Motor neuron (in vitro differentiated cells): ENCODE measurements at places on chromosomes 3 and 15.
A peak's percentile ranks its signal among the peaks of the same experiment; 100 is the strongest.

- ATAC-seq = no peak
Observed at GRCh38 chr3:79517766-79518413, 249.9 kb downstream of the ROBO1 start.

- ATAC-seq = no peak
Observed at GRCh38 chr3:48528048-48528447, 24.1 kb upstream of the SHISA5 start.

DNA sequence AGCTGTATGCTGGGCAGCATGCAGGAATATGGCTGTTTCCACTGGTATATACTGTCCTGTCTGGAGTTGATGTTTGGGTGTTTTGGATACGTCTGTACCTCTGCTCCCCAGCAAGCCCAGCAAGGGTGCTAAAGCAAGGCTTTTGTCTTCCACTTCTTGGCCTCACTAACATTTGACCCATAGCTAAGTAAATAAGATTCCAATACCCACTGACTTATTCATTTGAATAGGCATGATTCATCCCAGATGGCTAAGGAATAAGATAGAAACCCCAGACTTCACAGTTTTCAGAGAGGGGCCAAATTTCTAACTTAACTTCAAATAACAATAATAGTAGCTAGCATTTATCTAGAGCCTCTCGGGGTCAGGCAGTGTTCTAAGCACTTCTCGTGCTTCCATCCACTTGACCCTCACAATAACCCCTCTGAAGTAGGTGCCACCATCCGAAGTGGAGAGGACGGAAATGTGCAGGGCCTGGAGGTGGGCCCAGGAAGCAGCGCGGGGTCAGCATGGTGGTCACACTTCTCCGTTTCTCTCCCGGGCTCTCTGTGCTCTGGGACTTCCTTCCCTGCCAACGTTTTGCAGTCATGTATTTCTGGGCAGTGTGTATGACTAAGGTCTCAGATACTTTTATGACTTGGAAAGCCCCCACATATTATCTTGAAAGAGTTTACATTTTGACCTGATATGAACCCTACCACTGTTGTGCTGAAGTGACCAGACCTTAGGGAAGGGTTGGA is 39.3 kb downstream of the LRRK1 start:
- peak; percentile 79 for ATAC-seq

DNA sequence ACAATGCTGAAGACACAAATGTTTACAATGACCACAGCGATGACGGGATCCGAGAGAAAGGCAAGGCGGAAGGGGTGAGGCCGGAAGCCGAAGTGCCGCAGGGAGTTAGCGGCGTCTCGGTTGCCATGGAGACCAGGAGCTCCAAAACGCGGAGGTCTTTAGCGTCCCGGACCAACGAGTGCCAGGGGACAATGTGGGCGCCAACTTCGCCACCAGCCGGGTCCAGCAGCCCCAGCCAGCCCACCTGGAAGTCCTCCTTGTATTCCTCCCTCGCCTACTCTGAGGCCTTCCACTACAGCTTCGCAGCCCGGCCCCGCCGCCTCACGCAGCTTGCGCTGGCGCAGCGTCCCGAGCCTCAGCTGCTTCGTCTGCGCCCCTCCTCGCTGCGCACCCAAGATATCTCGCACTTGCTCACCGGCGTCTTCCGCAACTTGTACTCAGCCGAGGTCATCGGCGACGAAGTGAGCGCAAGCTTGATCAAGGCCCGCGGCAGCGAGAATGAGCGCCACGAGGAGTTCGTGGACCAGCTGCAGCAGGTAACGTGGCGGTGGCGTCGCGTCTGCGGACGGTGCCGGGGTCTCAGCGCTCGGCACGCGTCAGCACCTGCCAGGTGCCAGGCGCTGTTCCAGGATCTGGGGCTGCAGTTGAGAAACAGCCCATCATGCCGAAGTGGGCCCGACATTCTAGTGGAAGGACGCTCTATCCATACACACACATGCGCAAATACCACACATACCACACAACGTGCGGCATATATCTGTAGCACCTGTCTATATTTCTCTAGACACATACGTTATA is at the start of gene DLEC1:
DLEC1 (plus strand) TSS at position 108 of the 798 bp plus-strand sequence; CDS start at position 126, 18 bp downstream.
- no peak for ATAC-seq

GRCh38 chr3:185479373-185479945 is 19.4 kb downstream of the TMEM41A start:
- ATAC-seq = peak; percentile 59

GRCh38 chr3:16801698-16802097 is 83.1 kb upstream of the PLCL2 start:
- peak; percentile 55 for ATAC-seq

DNA sequence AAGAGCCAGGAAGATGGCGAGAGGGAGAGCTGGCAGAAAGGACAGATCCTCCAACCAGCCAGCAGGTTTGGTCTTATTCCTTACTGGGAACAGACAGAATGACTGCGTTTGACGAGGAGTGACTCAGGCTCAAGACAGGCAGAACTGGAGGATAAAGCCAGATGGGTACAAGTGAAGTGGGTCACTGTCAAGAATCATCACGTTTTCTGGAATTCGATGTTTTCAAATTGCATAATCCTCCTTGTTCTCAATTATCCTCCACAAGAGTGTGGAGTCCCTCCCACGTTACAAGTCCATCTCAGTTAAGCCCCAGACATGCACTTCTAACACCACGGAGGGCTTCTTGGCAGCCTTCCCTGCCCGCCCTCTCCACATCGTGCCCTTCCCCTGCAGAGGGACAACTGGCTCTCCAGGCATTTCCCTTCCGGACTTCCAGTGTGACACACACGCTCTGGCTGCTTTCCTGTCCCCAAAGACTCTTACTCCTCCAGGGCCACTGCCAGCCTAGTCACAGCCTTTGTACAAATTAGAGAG is 183.1 kb downstream of the CHST2 start:
- ATAC-seq = peak; percentile 84

- ATAC-seq = peak; percentile 53
Observed at GRCh38 chr3:2623436-2623835, 486.7 kb downstream of the IL5RA start.

GRCh38 chr3:162626172-162626571 is 1129.6 kb downstream of the OTOL1 start:
- ATAC-seq = no peak

GRCh38 chr3:172166261-172166660 is 126.9 kb downstream of the FNDC3B start:
- ATAC-seq = no peak

GRCh38 chr3:42503251-42503924 is 945 bp downstream of the VIPR1 start:
- ATAC-seq = no peak

GRCh38 chr3:62793946-62794345 is 81.3 kb downstream of the CADPS start:
- ATAC-seq = no peak

GRCh38 chr3:153617463-153617862 is 455.4 kb downstream of the RAP2B start:
- ATAC-seq = peak; percentile 93

- no peak for ATAC-seq
Observed at GRCh38 chr3:63333815-63334214, 55.7 kb downstream of the SYNPR start.

DNA sequence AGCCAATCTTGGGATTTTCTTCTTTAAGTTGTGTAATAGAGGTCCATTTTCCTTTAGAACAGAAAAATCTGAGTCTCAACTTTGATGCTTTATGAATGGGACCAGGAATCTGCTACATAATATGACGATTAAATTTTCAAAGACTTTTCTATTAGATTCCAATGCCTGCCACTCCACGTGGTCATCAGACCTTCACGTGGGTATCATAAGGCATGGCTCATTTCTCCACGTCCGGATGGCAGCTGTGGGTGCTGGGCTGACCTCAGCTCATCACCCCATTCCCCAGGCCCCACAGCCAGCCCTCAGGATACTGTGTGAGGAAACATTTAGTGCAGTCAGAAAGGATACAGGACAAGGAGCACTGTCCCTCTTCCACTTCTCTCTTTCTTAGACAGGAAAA is 159.7 kb downstream of the SEMA6D start:
- ATAC-seq = no peak

GRCh38 chr15:76062286-76062685 is 2.5 kb downstream of the TMEM266 start:
- no peak for ATAC-seq

GRCh38 chr15:88797663-88798339 is 5.4 kb upstream of the ACAN start:
- no peak for ATAC-seq

DNA sequence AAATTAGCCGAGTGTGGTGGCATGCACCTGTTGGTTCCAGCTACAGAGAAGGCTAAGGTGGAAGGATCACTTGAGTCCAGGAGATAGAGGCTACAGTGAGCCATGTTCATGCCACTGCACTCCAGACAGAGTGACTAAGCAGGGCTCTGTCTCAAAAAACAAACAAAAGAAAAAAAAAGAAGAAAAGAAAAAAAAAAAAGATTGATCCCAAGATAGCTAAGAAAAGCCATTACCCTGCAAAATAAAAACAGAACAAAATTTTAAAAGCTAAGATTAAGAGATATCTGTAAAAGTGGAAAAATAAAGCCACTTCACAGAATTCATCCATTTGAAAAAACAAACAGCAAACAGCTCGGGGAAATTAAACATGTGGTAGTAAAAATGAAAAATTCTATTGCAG is 23.8 kb downstream of the LRRC2 start:
- no peak for ATAC-seq

GRCh38 chr15:86183596-86184491 is 104.2 kb downstream of the AGBL1 start:
- ATAC-seq = peak; percentile 46

GRCh38 chr3:151135541-151136337 is 50.3 kb downstream of the MED12L start:
- ATAC-seq = no peak

DNA sequence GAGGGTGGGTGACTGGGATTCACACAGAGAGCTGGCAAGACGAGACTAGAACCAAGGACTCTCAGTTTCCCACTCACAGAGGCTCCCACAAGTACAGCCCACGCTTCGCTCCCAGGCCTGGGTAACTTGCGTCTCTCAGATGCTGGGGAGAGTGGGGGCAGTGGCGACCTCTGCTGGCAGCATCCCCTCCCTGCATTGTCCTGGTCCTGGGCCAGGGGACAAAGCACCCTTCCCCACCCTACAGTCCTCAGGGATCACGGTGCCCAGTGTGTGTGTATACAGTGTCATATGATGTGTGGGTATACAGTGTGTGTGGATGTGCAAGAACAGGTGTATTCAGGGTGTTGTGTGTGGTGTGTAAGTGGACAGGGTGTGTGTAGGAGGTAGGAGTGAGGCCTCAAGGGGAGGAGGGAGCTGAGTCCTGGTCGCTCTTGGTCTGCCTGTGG is 12.8 kb downstream of the VILL start:
- peak; percentile 44 for ATAC-seq

DNA sequence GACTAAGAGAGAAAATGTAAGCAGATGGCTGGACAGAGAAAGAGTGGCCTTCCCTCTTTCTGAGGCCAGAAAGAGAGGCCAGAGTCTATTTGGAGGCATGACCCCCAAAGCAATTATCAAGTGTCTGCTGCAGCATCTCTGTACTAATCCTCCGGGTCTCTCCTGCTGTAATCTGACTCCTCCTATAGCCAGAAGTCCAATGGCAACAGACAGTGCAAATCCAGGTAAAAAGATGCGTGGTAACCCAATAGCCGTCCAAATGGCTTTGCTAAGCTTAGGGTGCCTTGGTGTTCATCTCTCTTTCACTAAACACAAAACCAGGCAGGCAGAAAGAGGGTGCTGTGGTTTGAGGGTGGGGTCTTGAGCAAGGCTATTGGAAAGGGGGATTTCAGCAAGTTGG is 91.6 kb downstream of the ADCY5 start:
- no peak for ATAC-seq

- no peak for ATAC-seq
Observed at GRCh38 chr3:28347374-28348264, 902 bp upstream of the ZCWPW2 start.

DNA sequence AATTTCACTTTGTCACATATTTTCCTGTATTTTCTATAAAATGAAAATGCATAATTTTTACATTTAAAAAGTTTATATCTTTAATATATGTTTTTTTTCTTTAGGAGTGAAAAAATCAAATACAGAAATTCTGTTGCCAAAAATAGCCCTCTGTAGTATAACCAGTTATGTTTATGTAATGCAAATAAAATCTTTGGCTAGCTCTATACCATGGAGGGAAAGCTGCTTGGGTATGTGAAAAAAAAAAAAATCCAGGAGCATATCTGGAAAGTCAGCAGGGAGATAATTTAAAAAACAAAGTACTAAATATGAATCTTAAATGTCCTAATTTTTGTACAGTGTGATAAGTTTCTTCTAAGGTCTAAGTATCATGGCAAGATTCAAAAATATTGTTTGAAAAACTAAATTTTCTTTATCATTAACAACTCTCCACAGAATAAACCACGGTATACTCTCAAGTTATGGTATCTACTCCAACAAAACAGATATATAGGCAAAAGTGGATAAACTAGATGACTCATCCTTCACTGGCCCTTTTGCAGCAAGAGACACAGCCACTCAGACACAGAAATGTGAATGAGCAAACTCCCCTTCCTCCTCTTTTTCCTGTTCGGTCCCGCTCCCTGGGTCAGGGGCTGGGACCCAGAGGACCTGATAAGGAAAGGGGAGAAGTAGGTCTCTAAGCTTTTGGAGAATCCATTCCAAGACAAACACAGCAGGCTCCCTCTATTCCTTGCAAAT is 66.6 kb downstream of the PDZRN3 start:
- no peak for ATAC-seq

GRCh38 chr3:143171141-143171980 is 51.8 kb downstream of the CHST2 start:
- ATAC-seq = peak; percentile 68

- no peak for ATAC-seq
Observed at GRCh38 chr15:68833700-68834331, 13.1 kb upstream of the ANP32A start.

GRCh38 chr3:159928071-159928491 is 60.6 kb upstream of the IL12A start:
- ATAC-seq = no peak

- no peak for ATAC-seq
Observed at GRCh38 chr3:134607054-134608022, 43.5 kb downstream of the KY start.

DNA sequence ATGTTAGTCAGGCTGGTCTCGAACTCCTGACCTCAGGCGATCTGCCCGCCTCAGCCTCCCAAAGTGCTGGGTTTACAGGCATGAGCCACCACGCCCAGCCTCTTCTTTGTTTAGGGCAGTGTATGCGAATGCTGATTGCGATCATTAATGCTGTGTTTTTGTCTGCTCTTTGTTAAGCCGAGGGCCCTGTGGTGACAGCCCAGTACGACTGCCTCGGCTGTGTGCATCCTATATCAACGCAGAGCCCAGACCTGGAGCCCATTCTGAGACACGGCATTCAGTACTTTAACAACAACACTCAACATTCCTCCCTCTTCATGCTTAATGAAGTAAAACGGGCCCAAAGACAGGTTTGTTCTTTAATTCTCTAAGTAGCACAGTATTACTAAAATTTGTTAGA is 7.8 kb downstream of the KNG1 start:
- ATAC-seq = no peak

DNA sequence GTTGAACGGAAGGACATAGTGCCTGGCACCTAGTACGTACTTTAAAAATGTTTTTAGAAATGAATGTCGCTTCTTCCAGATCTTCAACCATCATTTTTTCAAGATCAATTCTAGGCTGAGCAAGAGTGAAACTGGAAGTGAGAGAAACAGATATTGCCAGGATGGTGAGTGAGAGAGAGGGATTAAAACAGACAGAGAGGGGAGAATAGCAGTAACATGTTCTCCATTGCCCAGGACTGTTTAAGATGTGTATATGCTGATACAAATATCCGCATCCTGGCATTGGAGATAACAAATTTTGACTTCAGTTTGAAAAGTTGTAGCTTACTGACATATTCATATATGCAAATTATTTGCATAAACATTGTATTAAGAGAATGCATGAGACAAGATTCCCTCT is 1156.1 kb downstream of the TBL1XR1 start:
- ATAC-seq = no peak
